ENCODE measurements at places on chromosomes 13 and 19.
A peak's percentile ranks its signal among the peaks of the same experiment; 100 is the strongest.

DNA sequence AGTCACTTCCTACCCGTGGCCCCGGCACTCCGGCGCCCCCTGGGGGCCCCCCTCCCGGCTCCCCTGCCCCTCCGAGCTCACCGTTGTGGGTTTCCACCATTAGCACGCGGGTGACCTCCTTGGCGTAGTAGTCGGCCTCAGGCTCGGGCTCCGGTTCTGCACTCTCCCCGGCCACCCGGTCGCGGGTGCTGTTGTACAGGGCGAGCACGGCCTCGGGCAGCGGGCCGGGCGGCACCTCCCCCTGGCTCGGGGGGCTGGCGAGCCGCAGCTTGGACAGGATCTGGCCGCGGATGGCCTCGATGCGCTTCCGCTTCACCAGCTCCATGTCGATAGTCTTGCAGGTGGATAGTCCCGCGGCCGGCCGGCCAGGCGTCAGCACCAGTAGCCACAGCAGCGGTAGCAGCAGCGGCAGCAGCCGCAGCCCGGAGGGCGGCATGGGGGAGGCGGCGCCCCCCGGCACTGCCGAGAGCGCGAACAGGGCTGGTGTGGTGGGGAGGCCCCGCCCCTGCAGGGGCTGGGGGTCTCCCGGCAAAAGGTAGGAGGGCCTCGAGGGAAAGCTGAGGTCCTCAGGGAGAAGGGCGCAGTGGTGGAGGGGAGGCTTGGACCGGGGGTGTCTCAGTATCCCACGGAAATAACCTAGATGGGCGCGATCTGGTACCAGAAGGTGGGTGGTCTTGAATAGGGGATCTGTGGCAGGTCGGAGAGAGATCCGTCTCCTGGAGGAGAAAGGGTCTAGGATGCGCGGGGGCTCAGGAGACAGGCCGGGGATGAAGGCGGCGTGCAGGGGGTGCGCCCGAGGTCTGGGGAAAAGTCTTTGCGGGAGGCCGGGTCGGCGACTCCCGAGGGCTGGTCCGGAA, 885 bp downstream of the TGFB1 start:
- no peak for DNase-seq

DNA sequence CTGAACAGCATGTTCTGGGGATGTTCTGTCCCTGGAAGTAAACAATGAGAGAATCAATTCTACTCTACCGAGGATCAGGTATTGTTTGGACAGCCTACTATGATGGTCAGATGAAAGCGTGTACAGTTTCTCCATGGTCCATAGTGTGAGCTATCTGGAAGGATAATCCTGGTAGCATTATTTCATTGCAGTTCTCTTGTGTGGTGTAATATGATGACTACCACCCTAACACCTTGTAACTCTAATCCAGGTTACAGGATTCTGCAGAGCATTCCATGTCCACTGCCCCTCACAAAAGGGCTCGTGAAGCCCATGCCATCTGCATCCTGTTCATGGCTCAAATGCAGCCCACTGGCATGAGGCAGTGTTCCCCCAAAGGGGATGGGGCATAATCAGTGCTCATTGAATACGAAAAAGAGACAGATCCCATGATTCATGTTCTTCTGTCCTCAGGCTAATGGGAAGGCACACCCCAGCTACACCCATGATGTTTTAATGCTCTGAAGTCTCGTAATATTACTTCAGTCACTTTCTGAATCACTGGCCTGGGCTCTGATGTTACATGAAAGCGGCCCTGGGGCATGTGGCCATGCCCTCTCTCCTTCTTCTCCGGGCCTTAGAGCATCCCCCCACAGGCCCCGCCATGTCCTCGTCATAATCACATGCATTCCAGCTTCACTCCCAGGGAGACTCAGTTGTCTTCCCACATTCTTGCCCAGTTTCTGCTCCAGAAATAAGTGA, 68.4 kb downstream of the HSPH1 start:
- DNase-seq: no peak

GRCh38 chr19:55283548-55284377, at the start of gene BRSK1:
TSS of gene BRSK1 (plus strand) at chr19:55283997. CDS start at chr19:55284443, 446 bp downstream.
- DNase-seq: no peak

GRCh38 chr19:1239796-1240737, 1.5 kb upstream of the ATP5F1D start:
- peak; percentile 68 for DNase-seq

- DNase-seq: no peak
Measured at GRCh38 chr13:40639221-40639681, 27.2 kb downstream of the FOXO1 start.

- no peak for DNase-seq
Measured at GRCh38 chr19:40341601-40342482, 6.4 kb downstream of the C19orf47 start.

DNA sequence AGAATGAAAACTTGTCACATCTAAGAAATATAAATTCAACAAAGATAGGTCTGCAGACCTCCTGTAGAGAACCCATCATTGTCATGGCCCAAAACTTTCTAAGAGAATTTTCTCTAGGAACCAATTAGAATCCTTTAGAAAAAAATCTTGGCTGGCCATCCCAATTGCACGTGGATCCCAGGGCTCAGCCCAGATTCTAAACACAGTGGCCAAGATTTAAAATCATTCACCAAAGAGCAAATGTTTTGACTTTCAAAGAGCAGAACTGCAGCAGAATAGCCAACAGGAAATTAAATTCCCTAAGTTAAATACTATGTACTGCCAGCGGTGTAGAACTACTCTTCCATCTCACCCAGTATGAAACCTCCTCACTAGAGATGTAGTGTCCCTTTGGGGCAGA, 21.3 kb downstream of the IPO5 start:
- no peak for DNase-seq

GRCh38 chr19:4434391-4434790, 23.2 kb downstream of the UBXN6 start:
- DNase-seq: no peak

DNA sequence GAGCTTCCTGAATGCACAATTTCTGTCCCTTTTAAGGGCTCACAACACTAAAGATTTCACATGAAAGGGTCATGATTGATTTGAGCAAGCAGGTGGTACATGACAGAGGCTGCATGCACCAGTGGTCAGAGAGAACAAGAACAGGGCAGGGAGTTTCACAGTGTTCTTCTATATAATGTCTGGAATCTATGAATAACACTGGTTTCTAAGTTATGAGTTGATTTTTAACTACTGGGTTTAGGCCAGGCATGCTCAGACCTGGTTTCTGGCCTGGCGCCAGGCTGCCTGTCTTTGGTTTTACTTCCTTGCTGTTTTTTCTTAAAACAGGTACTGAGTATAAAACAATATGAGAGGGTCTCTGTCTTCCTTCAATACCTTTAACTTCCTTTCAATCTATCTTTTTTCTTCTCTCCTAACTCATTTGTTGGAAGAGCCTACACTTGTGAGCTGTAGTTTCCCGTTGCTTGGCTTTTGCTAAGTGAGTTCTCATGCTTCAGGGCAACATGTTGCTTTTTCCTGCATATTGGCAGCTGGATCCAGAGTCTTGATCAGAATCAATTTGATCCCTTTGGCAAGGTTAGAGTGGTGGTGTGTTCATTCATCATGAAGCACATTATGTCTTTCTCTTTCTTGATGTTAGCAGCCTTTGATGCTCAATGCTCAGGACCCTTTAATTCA, 38.5 kb upstream of the FGF14 start:
- DNase-seq: no peak

- DNase-seq: no peak
Measured at GRCh38 chr13:51978796-51979556, 32.3 kb downstream of the ATP7B start.

- no peak for DNase-seq
Measured at GRCh38 chr13:51873837-51874236, 12.1 kb downstream of the CCDC70 start.

GRCh38 chr19:14871619-14872230, 14.2 kb downstream of the OR7A17 start:
- no peak for DNase-seq

DNA sequence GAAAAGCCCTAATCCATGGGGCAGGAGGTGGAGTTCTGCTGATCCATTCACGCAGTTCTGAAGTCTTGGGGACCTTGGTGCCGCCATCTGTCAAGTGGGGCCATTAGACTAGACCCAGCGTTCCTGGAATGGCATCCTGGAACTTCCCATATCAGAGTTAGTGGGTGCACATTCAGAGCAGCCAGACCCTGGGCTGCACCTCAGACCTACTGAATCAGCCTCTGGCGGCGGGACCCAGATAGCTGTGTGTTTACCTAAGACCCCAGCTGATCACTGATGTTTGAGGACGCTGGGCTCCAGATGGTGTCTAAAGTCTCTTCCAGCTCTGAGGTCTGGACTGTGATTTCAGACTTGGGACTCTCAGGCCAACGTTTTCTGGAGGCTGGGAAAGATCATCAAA, 12.8 kb downstream of the POP4 start:
- no peak for DNase-seq

DNA sequence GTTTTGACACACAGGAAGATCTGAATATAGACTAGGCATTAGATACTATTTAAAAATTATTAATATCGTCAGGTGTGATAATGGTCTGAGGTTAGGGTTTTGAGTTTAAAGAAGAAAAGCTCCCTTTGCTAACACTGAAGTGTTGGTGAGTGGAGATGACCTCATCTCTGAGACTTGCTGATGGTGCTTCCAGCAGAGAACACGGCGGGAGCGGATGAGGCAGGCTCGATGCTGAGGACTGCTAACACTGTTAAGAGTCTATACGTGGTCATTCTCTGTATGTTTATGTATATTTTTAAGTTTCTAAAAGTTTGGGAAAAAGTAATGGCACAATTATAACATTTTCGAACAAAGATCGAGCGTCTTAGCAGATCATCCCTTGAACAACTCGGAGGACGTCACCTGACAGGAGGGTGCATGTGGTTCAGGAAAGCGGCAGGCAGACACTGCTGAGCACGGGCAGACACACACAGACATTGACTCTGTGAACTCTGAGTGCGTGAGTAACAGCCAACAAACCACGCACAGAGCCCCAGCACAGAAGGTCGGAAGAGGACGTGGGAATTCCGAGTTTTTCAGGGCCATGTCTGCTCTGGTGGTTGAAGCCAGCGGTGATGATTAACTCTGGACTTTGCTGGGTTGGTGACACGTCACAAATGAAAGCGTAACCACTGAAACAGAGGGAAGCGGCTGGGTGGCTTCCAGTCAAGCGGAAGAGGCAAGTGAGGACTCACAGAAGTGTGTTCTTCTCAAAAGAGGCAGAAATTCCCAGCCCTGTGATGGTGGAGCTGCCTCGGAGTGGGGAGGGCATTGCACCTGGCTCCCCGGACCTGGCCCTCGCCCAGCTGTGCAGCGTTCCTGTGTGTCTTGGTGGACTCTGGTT, 91.9 kb upstream of the TEX29 start:
- DNase-seq: no peak

- DNase-seq: no peak
Measured at GRCh38 chr13:26074706-26075105, 22.9 kb upstream of the SHISA2 start.

DNA sequence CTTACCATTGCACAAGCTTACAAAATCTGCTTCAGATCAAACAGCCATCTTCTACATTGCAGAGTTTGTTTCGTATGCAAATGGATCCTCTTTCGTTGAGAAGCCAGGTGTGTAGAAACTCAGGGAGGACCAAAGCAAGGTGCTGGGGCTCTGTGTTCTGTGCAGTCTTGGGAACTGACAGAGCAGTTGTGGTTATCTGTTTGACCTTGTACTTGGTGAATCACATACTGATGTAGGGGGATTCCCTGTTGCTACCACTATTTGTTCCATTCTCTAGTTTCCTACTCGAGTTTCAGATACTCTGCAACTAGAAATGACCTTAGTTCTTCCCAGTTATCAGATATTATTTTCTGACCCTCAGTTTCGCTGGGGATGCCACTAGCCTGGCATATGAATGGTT, 95.2 kb upstream of the CLDN10 start:
- DNase-seq: no peak

GRCh38 chr13:110942248-110942981, 27.5 kb upstream of the ANKRD10 start:
- no peak for DNase-seq

GRCh38 chr19:14093117-14093823, 2.7 kb upstream of the SAMD1 start:
- no peak for DNase-seq

- DNase-seq: no peak
Measured at GRCh38 chr13:82010780-82011179, 1669.9 kb upstream of the SPRY2 start.

- DNase-seq: no peak
Measured at GRCh38 chr19:46840498-46840942, 10.1 kb downstream of the AP2S1 start.

- DNase-seq: no peak
Measured at GRCh38 chr13:61187471-61187870, 228.2 kb downstream of the PCDH20 start.

DNA sequence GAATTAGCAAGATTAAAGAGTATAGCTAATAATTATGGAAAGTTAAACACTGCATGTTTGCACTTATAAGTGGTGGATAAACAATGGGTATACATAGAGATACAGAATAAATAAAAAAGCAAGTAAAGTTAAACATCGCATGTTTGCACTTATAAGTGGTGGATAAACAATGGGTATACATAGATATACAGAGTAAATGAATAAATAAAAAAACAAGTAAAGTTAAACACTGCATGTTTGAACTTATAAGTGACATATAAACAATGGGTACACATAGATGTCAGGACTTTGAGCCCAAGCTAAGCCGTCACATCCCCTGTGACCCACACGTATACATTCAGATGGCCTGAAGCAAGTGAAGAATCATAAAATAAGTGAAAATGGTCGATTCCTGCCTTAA, 1533.3 kb upstream of the SPRY2 start:
- DNase-seq: no peak

- DNase-seq: no peak
Measured at GRCh38 chr13:113969973-113970611, 3.8 kb downstream of the C13orf46 start.

GRCh38 chr19:29574510-29574909, 31.6 kb upstream of the POP4 start:
- DNase-seq: no peak

GRCh38 chr19:10625003-10625761, at the start of gene SLC44A2:
TSS of gene SLC44A2 (plus strand) at chr19:10625553. CDS start at chr19:10625634, 81 bp downstream.
- no peak for DNase-seq

GRCh38 chr19:2536461-2536860, 60.5 kb downstream of the GADD45B start:
- no peak for DNase-seq

GRCh38 chr13:45434556-45435371, 16.6 kb upstream of the SLC25A30 start:
- DNase-seq: no peak

DNA sequence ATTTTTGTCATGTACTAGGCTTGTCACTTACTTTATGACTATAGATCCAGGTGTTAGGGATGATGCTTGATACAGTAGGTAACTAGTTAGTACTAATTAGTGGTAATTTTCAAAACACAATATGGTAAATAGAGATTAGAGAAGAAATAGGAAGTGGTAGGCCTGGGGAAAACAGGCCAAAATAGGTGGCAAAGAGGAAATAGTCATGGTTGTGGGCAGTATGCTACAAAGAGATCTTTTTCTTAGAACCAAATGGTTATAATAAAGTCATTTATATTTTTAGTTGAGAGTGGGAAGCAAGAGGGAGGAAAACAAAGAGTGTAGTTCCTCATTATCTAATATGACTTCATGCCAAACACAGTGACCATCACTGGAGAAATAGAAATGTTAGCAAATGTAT, 9.1 kb upstream of the VWA8 start:
- no peak for DNase-seq
